ENCODE measurements at places on chromosomes 12 and 14.

DNA sequence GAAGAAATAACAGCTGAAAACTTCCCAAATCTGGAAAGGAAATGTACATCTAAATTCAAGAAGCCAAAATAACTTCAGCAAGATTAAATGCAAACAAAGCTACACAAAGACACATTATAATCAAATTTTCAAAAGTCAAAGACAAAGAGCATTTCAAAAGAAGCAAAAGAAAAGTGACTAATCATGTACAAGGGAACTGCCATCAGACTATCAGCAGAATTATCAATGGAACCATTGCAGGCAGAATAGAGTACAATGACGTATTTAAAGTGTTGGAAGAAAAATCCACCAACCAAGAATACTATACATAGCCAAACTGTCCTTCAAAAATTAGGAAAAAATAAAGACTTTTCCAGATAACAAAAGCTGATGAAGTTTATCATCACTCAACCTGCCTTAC lies 147.5 kb downstream of the NELL2 start:
- no peak for DNase-seq

GRCh38 chr12:11823043-11823442 lies 173.6 kb downstream of the ETV6 start:
- DNase-seq = no peak

- no peak for DNase-seq
Observed at GRCh38 chr14:38536376-38537038, 280.6 kb upstream of the CLEC14A start.

- DNase-seq = no peak
Observed at GRCh38 chr12:80058586-80058985, 40.8 kb upstream of the OTOGL start.

DNA sequence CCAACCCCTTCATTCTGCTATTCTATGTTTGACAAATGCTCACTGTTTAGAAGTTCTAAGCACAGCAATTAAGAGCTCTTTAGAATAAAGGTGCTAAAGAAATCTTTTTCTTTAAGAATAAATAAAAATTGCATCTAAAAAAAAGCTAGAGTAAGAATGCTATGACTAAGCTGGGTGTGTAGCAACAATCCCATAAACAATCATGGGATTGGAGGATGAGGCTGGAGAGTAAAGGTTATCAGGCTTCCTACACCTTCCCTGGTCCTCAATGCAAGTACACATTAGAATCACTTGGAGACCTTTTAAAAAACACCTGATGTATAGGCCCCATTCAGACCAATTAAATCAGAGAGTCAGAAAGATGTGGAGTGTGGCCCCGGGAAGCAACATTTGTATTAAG lies 88.3 kb downstream of the CIT start:
- no peak for DNase-seq

Measured in stimulated activated CD8-positive, alpha-beta memory T cell treated with anti-CD3 and anti-CD28 coated beads, Interleukin-12 subunit alpha, Interleukin-12 subunit beta, amount 100 ng/mL, for 4 hours (primary cell).